ENCODE measurements at places on chromosomes 1 and 21.

DNA sequence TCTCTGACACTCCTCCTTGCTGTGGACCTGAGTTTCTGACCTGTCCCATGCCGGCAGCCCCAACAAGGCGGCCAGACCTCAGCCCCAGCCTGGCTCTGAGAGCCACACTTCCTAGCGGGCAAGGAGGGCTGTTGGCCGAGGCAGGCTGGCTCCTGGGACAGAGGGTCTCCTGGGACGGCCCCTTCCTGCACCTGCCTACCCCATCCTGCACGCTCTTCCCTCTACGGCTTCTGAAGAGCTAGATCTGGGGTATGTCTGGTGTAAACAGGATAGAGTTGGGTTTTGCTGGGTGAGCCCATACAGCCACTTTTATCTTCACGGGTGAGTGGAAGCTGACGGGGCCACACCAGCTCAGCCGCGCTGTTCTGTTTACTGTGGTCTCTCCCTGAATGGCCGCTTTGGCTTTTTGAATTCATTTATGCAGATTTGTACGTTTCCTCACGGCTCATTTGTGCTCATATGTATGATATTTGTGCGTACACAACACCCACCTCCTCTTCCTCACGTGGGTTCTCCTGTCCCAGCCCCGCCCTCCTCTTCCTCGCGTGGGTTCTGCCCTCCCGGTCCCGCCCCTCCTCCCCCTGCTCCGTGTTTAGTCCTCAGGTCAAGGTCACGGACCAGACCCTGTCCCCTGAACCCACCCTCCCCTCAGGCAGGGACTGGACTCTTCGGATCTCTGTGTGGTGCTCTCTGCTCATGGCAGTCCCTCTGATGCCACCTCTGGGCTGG, 34.7 kb upstream of the POFUT2 start:
- DNase-seq, result peak; percentile 18

- no peak for DNase-seq
Observed at GRCh38 chr1:151553659-151554058, 13.6 kb downstream of the TUFT1 start.

GRCh38 chr1:192807211-192808162, 1.4 kb upstream of the RGS2 start:
- no peak for DNase-seq

DNA sequence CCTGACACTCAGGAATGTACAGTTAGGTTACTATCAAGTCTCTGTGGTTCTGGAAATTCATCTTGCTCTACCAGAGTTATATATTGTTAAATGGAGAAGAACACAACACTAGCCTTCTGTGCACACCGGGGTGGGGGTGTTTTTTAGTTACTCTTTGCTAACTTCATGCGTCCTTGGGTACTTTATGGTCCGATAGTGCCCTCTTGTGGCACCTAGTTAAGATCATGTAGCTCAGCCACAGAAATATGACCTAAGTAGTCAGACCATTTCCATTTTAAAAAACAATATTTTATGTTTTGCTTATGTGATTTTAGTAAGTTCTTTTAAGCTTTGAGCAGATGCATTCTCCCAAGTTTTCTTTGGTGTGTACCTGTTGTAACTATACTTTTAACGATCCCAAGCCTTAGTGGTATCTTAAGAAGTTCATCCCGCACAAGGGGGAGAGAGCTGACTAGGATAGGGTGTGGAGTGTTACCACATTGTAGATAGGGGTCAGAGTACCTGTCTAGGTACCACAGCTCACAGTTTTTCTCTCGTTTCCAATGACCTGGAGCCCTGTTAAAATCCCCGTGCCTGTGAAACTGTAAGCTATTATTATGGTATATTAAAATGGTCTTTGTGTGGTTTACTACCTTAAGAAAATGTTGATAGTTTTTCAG, 20.6 kb upstream of the SH3D21 start:
- no peak for DNase-seq

DNA sequence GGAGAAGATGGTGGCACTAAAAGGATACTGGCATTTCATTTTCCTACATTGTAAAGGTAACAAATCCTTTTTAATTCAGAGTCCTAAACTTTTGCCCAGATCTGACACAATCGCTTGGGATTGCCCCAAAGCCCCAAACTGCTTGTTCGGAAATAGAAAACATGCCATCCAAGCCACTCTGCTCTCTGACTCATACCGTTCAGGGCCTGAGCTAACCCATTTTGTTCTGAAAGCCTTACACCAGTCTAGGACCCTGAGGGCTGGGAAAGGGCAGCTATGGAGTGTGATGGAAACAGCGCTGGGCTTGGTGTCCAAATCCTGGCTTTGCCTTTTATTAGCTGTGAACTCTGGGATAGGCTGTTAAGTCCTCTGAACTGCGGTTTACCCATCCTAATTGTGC, 159.4 kb upstream of the UBE2U start:
- no peak for DNase-seq

DNA sequence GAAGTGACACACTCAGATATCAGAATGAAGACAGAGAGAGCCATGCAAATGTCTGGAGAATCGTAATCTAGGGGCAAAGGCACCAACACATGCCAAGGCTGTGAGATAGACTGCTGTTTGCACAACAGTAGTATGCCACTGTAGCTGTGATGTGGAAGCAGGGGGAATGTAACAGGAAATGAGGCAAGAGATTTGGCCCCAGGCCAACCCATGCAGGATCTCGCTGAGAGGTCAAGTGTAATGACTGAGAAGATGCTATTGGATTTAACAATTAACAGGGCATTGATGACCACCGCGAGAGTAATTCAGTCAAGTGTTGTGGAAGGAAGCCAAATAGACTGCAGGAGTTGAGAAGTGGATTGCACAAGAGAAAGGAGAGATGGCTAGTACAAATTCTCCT, 107.3 kb upstream of the ST6GALNAC5 start:
- peak; percentile 45 for DNase-seq

DNA sequence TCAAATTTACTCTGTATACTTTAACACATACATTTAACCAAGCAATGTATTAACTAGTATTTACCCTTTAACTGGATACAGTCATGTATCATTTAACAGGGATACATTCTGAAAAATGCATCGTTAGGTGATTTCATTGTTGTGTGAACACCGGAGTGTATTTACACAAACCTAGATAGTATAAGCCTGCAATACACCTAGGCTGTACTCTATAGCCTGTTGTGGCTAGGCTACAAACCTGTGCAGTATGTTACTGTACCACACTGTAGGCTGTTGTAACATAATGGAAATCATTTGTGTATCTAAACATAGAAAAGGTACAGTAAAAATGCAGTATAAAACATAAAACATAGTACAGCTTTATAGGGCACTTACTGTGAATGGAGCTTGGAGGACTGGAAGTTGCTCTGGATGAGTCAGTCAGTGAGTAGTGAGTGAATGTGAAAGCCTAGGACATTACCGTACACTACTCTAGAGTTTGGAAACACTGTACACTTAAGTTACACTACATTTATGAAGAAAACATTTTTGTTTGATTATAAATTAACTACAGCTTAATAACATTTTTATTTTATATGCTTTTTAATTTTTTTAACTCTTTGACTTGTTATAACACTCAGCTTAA, 21.3 kb downstream of the RGS4 start:
- DNase-seq, result no peak

DNA sequence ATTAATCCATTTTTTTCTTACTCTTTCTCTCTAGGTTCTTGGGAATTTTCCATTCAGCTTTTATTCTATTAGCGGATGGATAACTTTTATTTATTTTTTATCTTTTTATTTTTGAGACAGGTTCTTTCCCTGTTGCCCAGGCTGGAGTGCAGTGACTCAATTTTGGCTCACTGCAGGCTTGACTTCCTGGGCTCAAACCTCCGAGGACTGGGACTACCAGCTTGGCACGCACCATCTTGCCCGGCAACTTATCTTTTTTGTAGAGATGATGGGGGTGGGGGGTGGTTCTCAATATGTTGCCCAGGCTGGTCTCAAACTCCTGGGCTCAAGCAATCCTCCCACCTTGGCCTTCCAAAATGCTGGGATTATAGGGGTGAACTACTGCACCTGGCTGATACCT, 36.1 kb upstream of the CHIT1 start:
- DNase-seq, result no peak

DNA sequence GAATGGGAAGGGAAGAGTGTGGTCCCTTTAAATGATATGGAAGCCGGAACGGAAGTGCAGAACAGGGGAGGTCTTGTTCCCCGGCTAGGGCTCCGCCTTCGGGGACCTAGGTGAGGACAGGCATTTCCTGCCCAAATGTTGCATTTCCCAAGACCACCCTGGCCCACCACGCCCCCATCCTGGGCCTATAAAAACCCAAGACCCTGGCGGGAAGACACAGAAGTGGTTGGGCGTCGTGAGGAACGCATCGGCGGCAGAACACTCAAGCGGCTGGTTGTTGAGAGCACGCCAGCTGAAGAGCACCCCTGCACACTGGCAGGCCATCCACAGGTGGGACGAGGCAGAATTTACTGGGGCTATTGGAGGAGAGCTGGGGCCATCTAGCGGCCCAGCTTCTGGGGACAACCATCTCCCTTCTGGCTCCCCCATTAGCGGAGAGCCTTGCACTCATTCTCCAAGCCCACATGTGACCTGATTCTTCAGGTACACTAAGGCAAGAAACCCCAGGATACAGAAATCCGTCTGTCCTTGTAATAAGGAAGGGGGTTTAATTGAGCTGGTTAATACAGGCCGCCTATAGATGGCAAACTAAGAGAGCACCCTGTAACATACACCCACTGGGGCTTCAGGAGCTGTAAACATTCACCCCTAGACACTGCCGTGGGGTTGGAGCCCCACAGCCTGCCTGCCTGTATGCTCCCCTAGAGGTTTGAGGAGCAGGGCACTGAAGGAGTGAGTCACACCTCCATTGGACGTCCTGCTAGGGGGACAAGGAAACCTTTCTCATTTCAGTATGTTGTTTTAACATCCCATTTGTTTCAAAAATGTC, 1327.9 kb downstream of the BRINP3 start:
- no peak for DNase-seq

- DNase-seq, result peak; percentile 82
Observed at GRCh38 chr21:45590246-45590725, 48.0 kb upstream of the SLC19A1 start.

GRCh38 chr1:33876970-33877650, 13.2 kb downstream of the HMGB4 start:
- no peak for DNase-seq

DNA sequence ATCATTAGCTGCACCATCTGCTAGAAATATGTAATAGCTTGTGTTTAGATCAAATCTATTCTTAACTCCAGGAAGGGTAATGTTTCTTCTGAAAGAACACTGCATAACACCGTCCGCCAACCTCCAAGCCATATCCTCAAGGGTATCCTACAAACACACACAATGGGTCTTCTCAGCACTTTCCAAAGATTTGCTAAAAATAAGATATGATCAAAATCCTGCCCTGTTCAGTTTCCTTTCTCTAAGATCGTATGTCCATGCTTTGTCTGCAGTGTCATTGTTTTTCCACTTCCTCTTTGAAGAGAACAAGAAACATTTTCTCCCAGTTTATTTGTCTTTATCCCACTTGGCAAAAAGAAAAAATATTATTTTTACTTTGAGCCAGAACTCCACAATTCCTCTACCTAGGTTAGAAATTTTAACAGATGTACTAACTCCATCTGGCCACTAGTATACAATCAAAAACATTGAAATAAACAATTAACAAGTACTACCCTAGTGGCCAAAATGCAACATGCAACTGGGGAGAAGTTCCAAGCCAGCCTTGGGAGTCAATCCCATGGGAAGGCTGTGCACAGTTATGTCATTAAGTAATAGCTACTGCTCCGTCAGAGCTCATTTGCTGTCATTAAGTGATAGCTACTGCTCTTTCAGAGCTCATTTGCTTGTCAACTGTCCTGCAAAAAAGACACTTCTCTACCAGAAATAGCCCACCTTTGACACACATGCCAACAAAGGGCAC, 37.8 kb downstream of the FRRS1 start:
- no peak for DNase-seq

- no peak for DNase-seq
Observed at GRCh38 chr1:230464671-230465070, 38.5 kb upstream of the PGBD5 start.

GRCh38 chr21:36692835-36693488, 6.0 kb upstream of the SIM2 start:
- DNase-seq, result no peak

DNA sequence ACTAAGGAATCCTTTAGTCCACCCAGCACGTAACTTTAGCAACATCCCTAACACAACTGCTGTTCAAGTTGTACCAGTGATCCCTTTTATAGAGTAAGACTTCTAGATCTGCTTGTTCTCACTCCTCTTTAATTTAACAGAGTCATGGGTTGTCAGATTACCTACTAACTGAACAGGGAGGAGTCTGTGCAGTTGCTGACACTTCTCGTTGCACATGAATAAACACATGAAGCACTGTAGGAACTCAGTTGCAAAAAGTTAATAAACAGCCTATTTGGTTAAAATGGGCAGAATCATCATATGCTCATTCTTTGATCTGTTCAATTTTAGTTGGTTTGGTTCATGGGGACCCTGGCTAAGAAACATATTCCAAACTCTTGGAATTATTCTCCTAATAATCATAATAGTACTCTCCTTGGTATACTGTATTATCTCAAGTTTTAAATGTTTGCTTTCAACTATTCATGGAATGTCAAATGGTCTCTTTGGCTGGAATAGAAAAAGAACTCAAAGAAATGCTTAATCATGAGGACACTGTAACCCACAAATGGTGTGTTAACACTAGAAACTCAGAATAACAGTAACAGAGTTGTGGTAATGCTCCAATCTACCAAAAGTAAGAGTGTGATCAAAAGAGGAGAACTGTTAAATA, 15.6 kb downstream of the PLPPR5 start:
- DNase-seq, result no peak

DNA sequence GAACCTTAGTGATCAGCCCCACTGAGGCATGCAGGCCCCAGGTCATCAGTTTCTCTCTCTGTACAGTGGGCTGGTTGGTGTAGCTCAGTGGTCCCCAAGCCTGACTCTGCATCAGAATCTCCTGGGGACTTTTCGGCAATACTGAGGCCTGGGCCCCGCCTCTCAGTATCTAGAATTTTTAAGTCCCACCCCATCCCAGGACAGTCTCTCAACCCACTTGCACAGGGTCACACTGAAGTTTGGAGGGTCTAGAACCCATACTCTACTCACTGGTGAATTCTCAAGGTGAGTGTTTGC, 216.4 kb downstream of the MATN1 start:
- no peak for DNase-seq

DNA sequence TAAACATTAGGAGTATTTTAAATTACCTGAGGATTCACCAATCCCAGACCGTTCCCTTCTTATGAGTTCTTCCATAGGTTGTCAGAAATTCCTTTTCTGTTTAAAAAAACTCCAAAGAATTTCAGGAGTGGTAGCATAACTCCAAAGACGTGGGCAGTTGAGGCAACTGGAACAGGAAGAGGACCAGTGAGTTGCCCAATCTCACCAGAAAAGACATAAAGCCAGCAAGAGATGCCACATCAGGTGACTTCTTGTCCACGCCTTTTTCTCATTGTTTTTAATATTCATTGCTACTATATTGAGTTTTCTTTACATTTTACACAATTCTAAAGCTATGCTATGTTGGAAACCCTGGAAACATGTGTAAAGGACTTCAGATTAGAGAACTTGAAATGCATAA, 88.1 kb upstream of the JAK1 start:
- no peak for DNase-seq

DNA sequence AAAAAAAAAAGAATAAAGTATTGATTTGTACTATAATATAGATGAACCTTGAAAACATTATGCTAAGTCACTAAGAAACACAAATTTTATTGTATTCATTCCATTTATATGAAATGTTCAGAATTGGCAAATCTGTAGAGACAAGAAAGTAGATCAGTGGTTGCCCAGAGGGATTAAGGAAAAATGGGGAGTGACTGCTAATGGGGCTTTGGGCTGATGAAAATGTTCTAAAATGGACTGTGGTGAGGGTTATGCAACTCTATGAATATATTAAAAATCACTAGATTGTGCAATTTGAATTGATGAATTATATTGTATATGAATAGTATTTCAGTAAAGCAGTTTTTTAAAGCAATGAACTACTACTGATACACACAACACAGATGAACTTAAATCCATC, 10.0 kb downstream of the GDAP2 start:
- DNase-seq, result no peak
